ENCODE measurements at places on chromosomes 6 and 20.
A peak's percentile ranks its signal among the peaks of the same experiment; 100 is the strongest.

GRCh38 chr6:103799971-103800670 is 1059.6 kb downstream of the HACE1 start:
- no peak for DNase-seq

- DNase-seq = no peak
Measured at GRCh38 chr6:154591234-154591633, 80.7 kb upstream of the CNKSR3 start.

GRCh38 chr6:132096245-132096644 is 145.1 kb upstream of the CCN2 start:
- no peak for DNase-seq

- DNase-seq = no peak
Measured at GRCh38 chr6:18330548-18331081, 56.5 kb upstream of the RNF144B start.

DNA sequence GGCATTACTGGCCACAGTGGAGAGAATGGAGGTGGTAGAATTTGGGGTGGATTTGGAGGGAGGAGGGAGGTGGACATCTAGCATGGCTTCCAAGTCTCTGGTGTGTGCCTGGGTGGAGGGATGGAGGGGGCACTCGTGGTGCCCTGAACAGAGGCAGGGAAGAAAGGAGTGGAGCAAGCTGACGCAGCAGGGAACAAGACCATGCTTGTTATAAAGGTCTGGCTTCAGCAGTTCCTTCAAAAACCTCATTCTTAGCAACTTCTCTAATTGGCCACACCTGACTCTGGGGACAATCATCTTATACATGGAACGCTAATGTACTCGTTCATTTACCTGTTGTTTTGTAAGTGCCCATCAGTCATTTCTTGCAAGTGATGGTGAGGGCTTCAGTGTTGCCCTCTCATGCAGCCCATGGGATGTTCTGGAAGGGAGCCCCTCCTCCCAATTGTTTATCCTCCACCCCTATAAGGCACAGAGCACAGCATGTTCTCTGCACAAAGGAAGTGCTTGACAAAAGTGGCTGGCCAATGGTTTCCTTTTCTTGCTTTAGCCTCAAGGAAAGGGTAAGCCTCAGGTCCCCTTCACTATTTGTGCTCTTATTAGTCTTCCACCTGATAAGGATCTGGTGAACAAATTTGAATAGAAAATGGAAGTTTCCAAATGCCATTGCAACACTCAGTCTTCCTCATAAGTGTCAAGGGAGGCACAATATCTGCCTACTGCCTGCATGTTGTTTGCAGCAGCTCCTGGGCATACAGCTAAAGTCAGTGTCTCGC is 39.3 kb downstream of the GFOD1 start:
- no peak for DNase-seq

DNA sequence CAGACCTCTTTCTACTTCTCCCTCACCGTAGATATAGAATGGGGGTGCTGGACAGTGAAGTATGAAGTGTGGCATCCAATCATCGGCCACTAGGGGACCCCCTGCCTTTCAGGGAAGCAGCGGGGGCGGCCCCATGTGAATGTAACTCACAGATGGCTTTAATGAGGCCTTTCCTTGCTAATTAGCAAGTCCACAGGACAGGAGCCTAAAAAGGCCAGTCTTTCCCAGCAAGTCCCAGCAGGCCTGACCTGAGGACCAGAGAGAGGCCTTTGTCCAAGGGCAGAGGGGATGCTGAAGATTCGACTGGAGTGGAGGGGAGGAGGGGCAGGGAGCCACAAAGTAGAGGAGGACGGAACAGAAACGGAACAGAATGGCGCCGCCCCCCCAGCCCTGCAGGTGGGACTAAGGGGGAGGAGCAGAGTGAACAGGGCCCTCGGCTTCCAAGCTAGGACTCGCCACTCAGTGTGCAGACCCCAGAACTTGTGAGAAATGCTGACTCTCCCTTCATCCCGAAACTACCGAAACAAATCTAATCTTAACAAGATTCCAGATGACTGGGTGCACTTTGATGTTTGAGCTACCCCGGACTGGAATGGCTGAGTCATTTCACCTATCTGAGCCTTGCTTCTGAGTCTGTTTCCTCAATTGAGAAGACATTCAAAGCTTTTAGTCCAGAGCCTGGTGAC is 5.8 kb downstream of the C6orf132 start:
- DNase-seq = no peak

DNA sequence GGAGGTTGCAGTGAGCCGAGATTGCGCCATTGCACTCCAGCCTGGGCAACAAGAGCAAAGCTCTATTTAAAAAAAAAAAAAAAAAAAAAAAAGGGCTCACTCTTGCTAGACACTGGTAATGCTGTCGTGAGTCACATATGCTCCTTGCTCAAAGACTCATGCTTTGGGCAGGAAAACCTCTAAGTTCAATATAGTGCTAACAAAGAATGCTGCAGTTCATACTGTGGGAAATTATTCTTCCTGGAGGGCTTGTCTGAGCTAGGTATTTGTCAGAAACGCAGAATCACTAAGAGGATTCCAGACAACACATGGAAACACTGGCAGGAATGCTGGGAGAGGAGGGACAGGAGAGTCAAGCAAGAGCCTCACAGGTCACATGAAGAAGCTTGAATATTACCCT is 2.3 kb upstream of the LYRM2 start:
- no peak for DNase-seq

DNA sequence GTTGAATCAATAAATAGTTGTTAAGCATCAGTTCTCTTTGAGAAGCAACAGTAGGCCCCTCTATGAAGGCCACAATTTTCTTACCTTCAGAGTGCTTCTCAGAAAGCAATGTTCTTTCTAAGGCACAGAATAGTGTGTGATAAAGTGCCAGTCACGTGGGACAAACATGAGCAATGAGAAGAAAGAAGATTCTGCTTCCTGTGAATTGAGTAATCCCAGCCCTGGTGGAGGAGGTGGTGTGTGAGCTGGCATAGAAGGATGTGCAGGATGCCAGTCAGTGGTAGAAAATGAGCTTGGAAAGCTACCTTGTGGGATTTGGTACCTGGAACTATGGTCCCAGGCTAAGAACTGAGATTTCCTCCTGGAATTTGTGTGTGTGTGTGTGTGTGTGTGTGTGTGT is 21.7 kb downstream of the KIZ start:
- no peak for DNase-seq

DNA sequence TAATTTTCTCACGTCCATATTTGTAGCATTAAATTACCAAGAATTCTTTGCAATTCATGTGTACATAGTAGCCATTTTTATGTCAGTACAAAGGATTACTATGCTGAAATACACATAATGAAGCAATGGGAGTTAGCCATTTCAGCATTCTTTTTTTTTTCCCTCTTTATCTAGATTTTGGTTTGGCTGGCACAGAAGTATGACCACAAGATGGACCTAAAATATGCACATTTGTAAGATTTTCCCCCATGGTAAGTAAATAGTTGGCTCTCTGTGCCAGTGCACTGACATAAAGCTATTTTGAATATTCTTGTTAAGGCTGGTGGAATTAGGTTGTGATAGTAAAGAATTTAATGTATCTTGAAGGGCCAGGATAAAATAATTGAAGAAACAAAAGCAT is 486.1 kb upstream of the BTBD3 start:
- no peak for DNase-seq

DNA sequence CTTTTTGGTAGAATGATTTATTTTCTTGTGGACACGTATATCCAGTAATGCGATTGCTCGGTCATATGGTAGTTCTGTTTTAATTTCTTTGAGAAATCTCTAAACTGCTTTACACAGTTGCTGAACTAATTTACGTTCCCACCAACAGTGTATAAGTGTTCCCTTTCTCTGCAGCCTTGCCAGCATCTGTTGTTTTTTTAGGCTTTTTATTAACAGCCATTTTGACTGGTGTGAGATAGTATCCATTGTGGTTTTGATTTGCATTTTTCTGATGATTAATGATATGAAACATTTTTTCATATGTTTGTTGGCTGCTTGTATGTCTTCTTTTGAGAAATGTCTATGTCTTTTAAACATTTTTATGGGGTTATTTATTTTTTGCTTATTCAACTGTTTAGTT is 196.7 kb downstream of the MOXD1 start:
- no peak for DNase-seq

- no peak for DNase-seq
Measured at GRCh38 chr6:21438237-21438985, 155.1 kb upstream of the SOX4 start.

- no peak for DNase-seq
Measured at GRCh38 chr6:111458670-111459232, 24.3 kb downstream of the REV3L start.

GRCh38 chr6:169723991-169724493 is 258 bp downstream of the PHF10 start:
- no peak for DNase-seq

- DNase-seq = no peak
Measured at GRCh38 chr6:127267646-127268625, 1.3 kb downstream of the RNF146 start.

GRCh38 chr6:81984599-81984998 is 232.1 kb upstream of the TENT5A start:
- DNase-seq = no peak

GRCh38 chr6:166782520-166782919 is 155.5 kb upstream of the RPS6KA2 start:
- DNase-seq = no peak

DNA sequence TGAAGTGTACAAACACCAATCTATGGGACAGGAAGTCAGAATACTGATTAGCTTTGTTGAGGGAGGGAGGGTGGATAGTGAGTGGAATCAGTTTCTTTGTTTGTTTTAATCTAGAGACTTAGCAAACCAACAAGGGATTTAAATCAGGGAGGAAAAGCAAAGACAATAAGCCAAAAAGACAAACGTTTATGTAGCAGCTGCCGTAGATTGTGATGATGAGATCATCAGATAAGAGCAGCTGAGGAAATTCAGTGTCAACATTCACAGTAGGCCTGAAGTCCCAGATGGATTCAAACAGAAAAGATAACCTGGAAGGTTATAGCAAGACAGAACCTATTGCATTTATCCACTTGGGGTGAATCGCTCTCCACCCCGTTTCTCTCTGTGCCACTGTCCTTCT is 104.9 kb upstream of the SYNDIG1 start:
- no peak for DNase-seq

GRCh38 chr20:17495826-17496225 is 35.4 kb downstream of the BFSP1 start:
- DNase-seq = no peak

DNA sequence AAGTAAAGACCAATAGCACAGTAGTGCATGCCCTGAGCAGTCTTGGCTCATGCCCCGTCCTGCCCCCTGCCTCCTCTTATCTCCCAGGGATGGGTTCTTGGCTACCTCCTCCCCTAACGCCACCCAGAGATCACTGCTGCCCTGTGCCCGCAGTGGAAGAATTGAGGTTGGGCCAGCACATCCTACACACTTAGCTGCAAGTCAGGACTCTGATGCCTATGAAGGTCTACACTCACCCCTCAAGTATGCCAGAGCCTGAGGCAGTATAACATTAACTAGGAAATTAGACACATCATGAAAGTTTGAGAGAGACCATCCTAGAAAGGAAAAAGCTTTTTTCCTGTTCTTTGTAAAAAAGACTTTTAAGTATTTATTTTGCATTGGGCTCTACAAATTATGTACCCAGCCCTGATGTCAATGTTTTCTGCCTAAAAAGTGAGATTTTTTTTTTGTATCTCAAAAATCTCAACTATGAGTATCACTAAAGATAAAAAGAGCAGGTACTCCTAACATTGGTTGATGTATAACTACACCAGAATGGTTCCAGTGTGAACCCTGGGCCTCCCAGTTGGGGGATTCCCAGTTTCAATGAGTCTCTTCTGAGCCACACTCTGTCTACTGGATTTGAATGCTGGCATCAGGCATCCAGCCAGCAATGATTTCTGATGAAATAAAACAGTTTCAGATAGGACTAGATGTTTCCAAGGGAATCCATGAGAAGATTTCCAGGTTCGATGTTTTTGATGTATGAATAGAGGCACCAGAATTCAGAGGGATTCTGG is 115.4 kb downstream of the ISM1 start:
- DNase-seq = no peak

DNA sequence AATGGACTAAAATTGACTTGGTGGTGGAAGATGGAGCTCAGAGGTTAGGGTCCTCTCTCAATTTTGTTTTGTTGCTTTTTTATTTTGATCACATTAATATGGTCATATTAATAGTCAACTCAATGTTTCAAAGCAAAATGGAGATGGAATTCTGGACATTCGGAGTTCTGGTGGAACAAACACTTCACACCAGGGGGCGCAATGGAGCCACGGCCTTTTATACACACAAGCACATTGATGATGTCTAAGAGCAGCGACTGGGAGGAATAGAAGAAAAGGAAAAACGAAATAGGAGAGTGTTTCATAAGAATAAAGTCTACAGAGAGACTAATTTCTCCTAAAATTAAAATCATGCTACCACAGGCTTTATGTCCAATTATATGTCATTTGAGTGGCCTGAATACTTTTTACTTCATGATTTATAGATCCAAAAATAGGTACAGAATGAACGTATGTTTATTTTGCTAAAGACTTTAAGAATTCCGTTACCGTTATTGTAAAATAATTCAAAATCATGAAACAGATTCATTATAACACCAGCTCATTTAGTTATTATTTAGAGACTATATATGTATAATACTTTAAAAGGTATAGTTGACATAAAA is 197.6 kb upstream of the SASH1 start:
- peak; percentile 45 for DNase-seq

GRCh38 chr20:22063753-22064152 is 358.3 kb downstream of the PAX1 start:
- peak; percentile 65 for DNase-seq

GRCh38 chr6:128336436-128337095 is 183.8 kb downstream of the PTPRK start:
- DNase-seq = no peak

DNA sequence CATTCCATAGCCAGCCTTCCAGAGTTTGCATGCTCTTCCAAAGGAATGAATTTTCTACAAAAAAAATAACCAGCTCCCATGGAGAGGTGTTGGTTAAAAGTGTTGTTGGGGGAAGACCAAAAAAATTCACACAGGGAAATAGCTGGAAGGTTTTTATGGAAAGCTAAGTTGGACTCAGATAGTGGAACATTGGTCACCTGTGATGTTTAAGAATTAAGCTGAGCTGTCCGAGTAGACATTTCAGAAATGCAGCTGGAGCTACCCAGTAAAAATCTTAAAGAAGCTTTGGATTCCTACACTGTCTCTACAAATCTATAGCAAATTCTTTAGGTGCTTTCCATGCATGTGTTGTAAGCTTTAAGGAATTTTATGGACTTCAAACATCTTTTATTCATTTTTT is 155.5 kb downstream of the THBS2 start:
- no peak for DNase-seq

DNA sequence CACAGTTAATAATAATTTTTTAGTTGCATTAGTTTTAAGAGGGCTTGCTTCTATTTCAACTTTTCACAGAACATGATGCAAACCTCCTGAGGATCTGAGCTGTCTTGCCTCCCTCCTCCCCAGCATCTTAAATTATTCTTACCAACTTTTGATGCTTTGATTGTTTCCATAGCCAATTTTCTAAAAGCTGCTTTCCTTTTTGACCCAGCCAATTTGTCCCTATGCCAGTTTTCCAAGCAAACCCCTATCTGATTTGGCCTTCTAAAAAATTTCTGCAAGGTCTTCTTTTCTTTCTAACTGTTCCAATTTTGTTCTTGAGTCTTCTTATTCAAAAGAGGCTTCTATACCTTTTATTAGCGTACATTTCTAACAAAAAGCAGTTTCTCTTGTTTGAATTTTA is 26.5 kb upstream of the SNAP25 start:
- DNase-seq = no peak
